ENCODE measurements at places on chromosomes 13 and 19. TPM values are rescaled to one million over a fixed set of nuclear protein-coding genes. Genes with fewer than 3 reads are reported as not detected.
A peak's percentile ranks its signal among the peaks of the same experiment; 100 is the strongest.

- DNase-seq: no peak
Observed at GRCh38 chr13:74320282-74320681, 186.1 kb upstream of the KLF12 start.

Gene ZNF57
- 7.4 TPM for total RNA-seq

Gene KCTD4
- total RNA-seq: not detected

- DNase-seq: no peak
Observed at GRCh38 chr13:35784286-35784951, 307.9 kb upstream of the MAB21L1 start.

GRCh38 chr19:15137777-15138176, 30.6 kb downstream of the SYDE1 start:
- DNase-seq: no peak

DNA sequence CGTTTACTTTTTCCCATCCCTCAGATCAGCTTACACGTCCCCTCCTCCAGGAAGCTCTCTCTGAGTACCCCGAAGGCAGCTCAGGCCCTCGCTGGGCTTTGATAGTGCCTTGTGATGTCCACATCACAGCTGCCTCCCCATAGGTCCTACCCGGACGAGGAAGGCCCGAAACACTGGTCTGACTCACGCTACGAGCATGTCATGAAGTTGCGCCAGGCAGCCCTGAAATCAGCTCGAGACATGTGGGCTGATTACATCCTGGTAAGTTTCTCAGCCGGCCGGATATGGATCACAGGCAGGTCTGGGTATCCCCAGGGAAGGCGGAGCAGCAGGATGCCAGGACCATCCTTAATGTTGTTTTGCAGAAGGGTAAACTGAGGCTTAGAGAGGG, 4.8 kb downstream of the COLGALT1 start:
- no peak for DNase-seq

Gene ARHGAP33
- total RNA-seq: 35.4 TPM

DNA sequence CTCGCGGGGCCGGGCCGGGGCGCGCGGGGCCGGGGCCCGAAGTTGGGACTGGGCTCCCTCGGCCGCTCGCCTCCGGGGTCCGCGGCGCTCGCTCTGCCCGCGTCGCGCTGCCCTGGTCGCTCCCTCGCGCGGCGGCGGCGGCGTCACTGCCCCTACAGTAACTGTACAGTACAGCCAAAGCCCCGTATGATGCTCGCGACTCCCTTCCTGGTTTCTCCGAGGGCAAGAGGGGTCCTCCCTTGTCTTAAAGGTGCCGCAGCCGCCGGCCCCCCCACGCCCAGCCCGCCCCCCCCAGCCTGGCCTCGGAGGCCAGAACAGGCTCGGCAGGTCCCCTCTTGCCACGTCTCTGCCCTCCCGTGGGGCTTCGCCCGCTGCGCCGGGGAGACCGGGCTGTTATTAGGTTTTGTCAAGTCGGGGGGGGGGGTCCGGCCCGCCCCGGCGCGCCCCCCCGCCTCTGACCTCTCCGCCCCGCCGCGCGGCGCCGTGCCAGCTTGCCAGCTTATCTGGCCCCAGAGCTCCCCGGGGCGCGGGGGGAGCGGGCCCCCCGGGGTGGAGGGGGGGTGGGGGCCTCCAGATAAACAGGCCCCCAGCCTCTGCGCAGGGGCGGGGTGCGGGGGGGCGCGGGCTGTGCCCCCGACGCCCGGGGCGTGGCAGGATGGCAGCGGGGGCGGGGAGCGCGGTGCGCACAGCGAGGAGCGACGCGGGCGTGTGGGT, at the start of gene ZBTB7A:
TSS of gene ZBTB7A (minus strand) at position 218 of the 714 bp plus-strand sequence. CDS start 11,667 bp downstream, outside the sequence.
- peak; percentile 92 for DNase-seq

- DNase-seq: no peak
Observed at GRCh38 chr19:17415121-17415520, 4.7 kb upstream of the MVB12A start.

GRCh38 chr19:39826311-39826945, 7.5 kb downstream of the DYRK1B start:
- DNase-seq: no peak

DNA sequence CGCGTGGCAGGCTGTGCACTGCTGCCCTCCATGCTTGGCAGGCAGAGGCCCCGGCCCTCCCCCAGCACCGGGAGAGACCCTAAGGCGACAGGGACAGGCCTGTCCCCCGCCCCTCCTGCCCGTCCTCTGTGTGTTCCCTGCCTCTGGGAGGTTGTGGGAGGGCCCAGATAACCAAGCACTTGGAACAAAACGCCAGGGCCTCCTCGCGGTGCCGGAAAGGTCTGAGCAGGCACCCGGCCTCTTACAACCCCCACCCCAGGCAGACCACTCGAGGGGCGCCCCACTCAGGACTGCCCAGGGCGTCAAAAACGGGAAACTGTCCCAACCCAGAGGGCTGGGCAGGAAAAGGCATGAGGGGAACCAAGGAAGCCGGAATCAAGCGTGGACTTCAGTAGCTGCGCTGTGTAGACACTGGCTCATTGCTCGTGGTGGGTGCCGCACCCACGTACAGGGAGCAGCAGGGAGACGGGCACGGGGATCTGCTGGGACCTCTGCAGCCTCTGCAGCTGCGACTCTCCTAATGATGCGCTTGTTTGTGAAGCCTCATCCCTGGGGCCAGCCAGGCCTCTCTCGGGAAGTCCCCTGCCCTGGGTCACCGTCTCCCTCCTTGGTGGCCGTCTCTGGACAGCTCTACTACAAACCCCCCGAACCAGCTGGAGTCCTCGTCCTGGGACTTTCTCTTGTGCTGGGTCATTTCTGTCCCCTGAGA, 20.0 kb downstream of the GNA11 start:
- no peak for DNase-seq

GRCh38 chr19:47471733-47472457, at the start of gene SLC8A2:
TSS of gene SLC8A2 (minus strand) at chr19:47471893. CDS start at chr19:47466403, 5,490 bp downstream.
- DNase-seq: no peak

DNA sequence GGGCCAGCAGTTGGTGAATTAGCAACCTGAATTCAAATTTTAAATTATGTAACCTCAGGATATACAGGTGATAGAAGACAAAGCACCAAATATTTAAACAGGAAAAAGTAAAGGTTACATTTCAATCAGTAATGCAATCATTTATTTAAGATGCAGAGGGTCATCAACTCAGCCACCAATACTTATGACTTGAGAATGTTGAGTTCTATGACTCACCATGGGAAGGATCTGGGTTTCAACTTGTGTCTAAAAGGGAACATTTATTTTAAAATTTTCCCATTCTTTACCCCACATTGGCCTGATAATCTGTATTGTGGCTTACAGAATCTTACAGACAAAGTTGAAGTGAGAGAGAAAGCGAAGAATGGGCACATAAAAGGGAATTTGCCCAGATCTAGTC, 418.0 kb downstream of the NDFIP2 start:
- DNase-seq: no peak

DNA sequence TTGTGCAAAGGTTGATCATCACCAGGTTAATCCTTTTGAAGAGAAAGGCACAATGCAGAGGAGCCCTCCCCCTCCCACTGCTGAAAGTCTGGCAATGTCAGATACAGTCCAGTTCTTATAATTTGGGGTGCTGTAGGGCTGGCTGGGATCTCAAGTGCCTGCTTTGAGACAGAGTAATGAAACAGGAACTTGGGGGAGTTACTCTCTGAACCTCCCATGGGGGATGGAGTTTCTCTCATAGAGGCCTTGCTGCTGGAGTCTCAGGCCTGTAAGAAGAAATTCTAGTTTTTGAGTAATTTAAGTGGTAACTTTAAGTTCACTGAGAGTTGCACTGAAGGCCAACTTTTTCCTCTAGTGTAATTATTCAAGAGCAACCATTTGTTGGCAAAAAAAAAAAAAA, 410.5 kb downstream of the KCNRG start:
- no peak for DNase-seq

GRCh38 chr19:34489175-34489574, 7.6 kb downstream of the WTIP start:
- DNase-seq: no peak

DNA sequence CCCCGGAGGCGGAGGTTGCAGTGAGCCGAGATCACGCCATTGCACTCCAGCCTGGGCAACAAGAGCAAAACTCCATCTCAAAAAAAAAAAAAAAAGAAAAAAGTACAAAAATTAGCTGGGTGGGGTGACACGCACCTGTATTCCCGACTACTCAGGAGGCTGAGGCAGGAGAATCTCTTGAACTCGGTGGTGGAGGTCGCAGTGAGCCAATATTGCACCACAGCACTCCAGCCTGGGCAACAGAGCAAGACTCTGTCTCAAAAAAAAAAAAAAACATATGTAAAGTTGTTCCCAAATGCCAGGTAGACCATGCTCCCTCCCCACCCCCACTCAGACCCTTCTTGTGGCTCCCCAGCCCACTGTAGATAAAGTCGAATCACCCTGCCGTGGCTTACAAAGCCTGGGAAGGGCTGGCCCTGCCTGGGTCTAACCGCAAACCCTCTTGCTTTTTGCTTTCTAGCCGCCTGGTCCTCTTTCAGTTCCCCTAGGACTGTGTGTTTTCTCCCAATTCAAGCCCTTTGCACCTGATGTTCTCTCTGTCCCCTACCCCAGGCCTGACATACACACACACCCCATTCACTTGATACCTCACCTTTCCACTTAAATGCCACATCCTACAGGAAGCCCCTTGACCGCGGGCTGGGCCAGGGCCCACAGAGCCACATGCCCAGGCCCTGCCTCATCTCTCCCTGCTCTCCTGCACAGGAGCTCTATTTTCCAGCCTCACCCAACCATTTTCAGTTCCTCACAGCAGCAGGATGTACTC, 34.4 kb downstream of the MAP4K1 start:
- DNase-seq: no peak

Gene ERICH4
- not detected for total RNA-seq

DNA sequence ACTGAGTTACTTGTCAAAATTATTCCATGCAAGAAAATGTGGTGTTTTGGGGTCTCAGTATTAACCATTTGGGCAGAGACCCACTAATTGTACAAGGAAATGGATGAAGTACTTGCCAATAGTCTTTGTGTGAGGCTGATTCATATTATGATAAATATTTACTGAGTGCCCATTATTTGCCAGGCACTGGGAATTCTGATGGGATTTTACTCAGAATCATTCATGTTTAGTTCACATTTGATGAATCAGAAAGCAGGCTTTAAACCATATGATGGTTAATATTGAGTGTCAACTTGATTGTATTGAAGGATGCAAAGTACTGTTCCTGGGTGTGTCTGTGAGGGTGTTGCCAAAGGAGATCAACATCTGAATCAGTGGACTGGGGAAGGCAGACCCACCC, 66.2 kb upstream of the SOX21 start:
- no peak for DNase-seq

DNA sequence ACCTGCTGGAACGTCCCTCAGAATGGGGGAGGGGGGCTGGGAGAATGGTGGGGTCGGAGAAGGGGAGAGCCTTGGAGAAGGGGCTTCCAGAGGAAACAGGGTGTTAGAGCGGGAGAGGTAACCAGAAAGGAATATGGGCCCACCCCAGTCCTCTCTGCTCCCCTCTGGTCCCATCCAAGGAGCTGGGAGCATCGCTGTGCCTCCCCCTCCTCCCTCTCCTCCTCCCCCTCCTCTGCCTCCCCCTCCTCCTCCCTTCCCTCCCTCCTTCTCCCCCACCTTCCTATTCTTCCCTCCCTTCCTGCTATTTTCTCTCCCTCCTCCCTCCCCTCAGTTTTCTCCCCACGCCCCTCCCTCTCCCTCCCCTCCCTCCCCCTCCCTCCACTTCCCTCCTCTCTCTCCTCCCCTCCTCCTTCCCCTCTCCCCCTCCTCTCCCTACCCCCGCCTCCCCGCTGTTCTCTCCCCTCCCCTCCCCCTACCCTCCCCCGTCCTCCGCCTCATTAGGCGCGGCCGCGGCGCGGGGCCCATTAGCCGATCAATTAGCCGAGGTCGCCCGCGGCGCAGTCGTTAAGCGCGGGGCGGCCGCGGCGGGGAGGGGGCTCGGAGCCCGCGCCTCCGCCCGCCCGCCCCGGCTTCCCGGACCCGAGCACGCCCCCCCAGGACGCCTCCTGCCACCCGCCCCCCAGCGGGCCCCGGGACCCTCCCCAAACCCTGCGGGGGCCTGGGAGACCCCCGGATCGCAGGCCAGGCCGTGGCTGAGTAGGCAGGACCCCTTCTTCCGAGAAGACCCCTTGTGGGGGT, 15.4 kb downstream of the TLE5 start:
- no peak for DNase-seq

DNA sequence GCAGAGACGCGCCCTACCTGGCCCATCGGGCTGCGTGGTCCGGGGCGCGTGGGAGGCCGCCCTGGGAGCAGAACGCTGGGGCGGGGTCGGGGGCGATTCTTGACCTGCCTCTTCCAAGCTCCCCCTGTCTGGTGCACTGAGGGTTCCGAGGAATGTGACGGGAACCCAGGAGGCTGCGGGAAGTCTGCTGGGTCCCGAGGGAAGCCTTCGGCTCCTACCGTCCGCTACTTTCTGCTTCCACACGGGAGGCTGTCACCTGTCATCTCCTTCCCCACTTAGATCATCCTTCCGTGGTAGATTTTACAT, 781 bp upstream of the SPRYD7 start:
- no peak for DNase-seq

GRCh38 chr13:48542581-48543341, 9.9 kb upstream of the RCBTB2 start:
- DNase-seq: no peak

DNA sequence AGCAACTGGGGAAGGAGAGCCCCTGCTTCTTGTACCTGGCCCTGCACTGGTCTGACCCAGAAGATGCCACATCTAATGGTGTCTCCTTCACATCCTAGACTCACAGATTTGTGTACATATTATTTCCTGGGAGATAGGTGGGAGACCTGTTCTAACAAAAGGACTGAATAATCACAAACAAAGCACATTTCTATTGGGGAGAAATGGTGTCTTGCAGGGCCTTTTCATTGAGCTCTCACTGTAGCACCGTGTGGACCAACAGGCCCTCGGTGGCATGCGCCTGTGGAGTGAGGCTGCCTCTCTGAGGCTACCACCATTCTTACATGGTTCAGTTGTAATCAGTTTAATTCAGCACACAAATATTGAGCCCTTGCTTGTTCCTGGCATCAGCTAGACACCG, 989 bp upstream of the SACS start:
- no peak for DNase-seq

Gene TEX26
- not detected for total RNA-seq

DNA sequence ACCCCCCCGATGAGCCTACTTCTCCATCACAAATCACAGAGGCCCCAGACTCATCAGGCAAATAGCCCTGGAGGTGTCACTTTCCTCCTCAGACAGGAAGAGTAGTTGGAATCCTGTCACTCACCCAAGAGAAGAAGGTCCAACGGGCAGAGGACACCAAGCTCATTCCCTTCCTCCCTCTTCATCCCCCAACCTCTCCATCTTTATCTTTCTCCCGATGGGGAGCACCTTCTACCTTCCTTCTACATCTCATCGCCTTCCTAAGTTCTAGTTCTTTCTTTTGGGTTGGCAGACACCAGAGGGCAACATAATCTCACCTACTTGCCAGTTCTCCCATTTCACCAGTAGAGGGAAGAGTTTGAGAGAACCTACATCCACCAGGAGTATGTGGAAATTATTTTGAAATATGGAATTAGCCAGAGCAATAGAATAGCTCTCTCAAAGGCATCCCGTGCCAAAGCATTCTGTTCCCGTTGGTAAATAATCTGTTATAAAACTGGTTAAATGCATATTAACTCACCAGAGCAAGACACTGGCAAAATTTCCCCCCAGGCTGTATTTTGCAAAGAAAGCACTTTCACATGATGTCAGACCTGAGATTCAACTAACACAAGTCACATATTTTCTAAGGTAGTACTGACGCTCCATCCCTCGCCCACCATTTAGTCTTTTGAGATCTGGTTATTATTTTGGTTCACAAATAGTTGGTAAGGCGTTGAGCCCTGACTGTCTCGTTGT, 55.0 kb downstream of the ZIC5 start:
- DNase-seq: no peak
